ENCODE measurements at places on chromosomes 12 and 14. TPM values are rescaled to one million over a fixed set of nuclear protein-coding genes. Genes with fewer than 3 reads are reported as not detected.

DNA sequence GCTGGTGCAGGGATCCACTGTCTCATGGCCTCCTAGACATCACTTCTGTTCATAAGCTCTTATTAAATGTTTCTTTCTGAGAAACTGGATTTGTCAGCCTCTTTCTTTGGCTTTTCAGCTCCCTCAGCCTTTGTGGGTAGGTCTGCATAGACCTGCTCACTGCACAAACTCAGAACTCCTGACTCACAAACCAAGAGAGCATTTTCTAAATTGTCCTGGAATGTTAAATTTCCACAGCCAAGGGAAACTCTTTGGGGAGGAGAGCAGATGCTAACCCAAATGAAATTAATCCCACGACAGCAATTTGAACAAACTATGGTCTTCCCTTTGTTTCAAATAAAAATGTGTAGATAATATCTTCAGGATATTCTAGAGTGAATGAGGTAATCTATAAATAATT, 19.5 kb upstream of the CERS5 start:
- no peak for DNase-seq

DNA sequence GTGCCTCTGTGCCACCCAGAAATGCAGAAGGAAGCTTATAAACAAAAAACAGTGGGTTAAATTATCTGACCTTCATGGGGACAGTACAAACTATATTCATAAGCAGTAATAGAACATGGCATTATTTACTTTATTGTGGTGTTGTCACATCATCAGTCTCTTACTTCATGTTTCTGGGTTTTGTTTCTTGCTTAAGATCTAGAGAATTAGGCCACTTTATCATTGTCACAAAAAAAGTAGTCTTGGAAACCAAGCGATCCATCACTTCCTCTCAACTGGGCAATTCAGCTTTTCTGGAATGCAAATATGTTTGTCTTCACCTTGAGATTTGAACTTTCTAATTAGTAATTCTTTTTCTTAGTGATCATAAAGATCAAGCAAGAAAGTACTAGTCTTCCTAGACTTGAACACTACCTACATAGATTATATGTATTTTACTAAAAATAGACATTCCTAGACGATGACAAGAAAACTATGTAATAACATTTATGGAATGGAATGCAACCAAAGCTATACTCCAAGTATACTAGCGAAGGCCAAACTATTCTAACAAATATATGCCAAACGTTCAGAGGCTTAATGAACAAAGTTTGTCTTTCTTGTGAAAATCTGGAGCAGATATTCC, 363.4 kb downstream of the DAD1 start:
- no peak for DNase-seq

- DNase-seq, result no peak
Observed at GRCh38 chr12:57727758-57728395, 10.7 kb downstream of the AGAP2 start.

CHST11 gene
- total RNA-seq, result 15.5 TPM

BCL2L2 gene
- total RNA-seq, result 13.3 TPM
